ENCODE measurements at places on chromosomes 2 and 18.

DNA sequence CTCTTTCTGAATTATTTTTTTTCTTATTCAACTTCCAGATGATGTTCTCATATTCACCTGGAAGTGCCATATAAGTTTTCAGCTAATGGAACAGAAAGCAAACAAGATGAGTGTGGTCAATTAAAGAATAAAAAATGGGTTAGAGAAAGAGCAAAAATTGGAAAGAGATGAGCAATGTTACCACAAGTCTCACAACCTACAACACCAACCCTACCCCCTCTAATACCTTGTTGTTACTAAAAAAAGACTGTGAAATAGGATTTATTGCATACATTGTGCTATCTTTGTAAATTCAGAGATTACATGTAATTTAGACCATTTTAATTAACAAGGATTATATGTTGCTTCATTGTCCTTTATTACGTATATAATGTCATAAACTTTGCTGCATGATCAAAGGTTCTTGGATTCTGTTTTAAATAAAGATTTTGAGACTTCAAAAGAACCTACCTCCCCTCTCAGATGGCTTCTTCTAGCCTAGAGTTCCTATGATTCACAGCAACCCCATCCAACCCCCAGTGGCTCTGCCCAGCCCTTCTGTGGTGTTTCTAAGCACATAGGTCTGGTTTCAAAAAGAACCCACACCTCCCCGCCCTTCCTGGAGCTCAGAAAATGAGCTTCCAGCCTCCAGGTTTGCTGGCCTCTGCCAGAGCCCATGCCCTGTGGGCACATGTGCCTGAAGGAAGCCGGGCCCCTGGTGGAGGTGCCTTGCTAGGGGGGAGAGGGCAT, 24.7 kb downstream of the LGALSL start:
- no peak for DNase-seq

- no peak for DNase-seq
Observed at GRCh38 chr2:191158747-191159146, 8.0 kb upstream of the STAT4 start.

DNA sequence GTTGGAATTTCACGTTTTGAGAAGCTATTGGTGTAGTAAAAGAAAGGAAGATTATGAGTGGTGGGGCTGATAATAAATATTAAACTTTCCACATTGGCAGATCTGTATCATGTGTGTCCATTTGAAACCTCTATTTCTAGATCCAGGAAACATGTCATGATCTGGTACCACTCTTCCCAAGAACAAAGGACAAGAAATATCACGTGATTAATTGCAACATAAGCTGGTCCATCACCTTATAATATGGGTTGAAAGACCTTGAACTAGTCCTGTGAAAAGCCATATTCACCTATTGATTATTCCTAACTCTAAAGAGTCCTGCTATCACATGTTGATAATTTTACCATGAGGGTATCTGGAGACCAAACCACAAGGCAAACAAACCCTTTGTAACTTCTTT, 335.3 kb upstream of the SMIM21 start:
- no peak for DNase-seq

- no peak for DNase-seq
Observed at GRCh38 chr2:156486147-156486546, 50.0 kb downstream of the GPD2 start.

Data from CD4-positive, alpha-beta T cell treated with Interleukin-6 at 100 ng/mL for 8 hours (primary cell).